CD4-positive, alpha-beta T cell (primary cell): ENCODE measurements at places on chromosomes 2 and 18.

- DNase-seq = no peak
These were observed 177.6 kb downstream of the SUCLG1 start for GRCh38 chr2:84281510-84281909.

- no peak for DNase-seq
These were observed 759 bp upstream of the ACTR1B start for GRCh38 chr2:97664636-97664970.

DNA sequence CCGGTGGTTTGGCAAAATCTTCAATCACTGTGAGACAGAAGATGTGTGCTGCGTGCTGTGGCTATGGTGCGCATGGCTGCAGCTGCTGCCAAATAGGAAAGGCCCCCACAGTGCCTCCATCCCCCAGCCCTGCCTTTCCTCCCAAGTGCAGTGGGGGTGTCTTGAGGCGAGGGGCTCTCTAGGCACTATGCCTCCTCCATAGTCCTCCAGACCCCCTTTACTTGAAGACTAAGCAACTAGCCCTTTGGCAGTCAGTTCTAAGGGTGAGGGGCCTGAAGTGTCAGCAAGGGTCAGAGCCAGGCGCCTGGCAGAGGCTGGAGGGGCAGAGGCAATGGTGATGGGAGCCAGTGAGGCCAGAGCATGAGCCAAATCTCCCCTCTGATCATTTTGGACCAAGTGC, 13.6 kb upstream of the TMEM185B start:
- DNase-seq = no peak

DNA sequence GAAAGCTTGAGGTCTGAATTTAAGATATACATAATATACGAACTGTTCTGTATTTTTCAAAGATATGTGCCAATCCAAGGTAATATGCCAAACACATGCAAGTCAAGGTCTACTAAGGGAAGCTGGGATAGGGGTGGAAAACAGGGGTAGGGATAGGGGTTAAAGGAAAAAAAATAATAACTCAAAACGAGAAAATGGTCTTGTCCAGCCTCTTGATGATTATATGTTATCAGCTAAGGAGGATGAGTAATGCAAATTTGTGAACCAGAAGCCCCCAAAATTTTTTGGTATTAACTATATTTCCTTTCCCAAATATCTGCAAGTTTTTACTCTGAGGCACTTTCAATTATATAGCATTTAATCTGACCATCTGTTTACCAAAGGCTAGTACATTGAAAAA, 219.3 kb downstream of the ZEB2 start:
- DNase-seq = no peak

- no peak for DNase-seq
These were observed 61.9 kb downstream of the AFTPH start for GRCh38 chr2:64586054-64586453.

GRCh38 chr2:185044323-185044874, 446.1 kb downstream of the ZNF804A start:
- no peak for DNase-seq
